ENCODE measurements at places on chromosomes 5 and 9.

- DNase-seq: no peak
These were observed 42.0 kb downstream of the SHB start for GRCh38 chr9:38026840-38027527.

DNA sequence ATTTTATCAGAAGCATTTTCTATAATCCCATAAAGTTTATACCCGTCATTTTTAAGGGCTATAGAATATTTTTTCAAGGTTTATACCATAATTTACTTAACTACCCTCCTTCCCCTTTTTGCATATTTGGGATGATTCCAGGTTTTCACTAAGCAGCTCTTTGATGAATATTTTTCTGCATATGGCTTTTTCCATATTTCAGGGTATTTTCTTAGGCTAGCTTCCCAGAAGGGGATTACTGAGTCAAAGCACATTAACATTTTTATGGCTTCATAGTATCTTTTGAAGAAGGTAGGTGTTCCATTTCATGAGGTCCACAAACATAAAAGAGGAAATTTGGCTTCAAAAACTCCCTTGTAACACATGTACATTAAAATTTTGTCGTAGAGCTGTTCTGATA is 14.6 kb upstream of the COL15A1 start:
- no peak for DNase-seq

DNA sequence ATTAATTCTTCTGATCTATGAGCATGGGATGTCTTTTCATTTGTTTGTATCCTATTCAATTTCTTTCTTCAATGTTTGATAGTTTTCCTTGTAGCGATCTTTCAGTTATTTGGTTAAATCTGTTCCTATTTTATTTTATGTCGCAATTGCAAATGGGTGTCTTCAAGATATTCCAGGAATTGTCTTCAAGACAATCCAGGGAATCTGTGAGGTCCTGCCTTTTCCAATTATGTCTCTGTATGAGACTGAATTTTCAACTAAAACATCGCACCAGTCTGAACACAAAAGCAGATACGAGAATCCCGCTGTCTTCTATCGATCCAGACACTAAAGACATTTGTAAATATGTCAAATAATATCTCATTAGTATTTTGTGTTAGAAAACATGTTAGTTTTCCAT is 485.5 kb downstream of the BNC2 start:
- DNase-seq: no peak

GRCh38 chr5:33049842-33050241 is 338.7 kb downstream of the NPR3 start:
- no peak for DNase-seq

DNA sequence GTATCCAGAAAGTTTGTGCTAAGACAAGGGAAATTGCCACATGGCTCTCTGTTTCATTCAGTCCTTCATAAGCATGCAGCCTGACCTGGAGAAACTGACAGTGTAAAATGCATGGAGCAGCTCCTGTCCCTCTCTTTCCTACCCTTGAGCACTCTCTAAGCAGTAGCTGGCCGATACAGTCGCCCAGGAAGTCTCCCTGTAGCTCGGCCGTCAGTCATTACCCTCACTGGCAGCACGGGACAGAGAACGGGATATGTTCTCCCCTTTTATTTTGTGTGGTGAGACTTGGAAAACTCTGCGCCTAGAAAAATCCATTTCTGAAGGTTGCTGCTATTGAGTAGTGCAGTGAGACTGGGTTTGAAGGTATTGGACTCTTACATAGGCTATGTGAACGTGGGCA is 56.8 kb upstream of the KCNMB1 start:
- DNase-seq: no peak

GRCh38 chr5:956941-957747 is 51.5 kb upstream of the NKD2 start:
- DNase-seq: no peak

DNA sequence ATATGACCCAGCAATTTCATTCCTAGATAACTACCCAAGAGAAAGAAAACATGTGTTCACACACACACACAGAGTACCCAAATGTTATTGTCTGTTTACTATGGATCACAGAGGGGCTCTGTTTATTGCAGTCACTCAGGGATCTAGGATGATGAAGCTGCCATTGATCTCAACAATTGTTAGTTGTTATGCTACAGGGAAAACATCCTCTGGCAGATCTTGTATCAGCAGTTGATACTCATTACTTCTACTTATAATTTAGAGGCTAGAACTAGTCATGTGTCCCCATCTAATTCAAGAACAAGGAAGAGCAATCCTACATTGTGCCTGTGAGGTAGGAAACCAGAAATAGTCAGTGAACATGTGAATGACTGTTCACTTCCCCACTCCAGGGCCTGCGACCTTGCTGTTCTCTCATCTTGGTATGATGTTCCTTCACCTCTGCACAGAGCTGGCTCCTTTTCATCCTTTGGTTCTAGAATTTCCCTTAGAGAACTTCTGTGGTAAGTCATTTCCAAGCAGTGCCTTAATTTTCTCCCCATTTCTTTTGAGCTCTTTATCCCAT is 30.3 kb downstream of the NMUR2 start:
- DNase-seq: no peak

DNA sequence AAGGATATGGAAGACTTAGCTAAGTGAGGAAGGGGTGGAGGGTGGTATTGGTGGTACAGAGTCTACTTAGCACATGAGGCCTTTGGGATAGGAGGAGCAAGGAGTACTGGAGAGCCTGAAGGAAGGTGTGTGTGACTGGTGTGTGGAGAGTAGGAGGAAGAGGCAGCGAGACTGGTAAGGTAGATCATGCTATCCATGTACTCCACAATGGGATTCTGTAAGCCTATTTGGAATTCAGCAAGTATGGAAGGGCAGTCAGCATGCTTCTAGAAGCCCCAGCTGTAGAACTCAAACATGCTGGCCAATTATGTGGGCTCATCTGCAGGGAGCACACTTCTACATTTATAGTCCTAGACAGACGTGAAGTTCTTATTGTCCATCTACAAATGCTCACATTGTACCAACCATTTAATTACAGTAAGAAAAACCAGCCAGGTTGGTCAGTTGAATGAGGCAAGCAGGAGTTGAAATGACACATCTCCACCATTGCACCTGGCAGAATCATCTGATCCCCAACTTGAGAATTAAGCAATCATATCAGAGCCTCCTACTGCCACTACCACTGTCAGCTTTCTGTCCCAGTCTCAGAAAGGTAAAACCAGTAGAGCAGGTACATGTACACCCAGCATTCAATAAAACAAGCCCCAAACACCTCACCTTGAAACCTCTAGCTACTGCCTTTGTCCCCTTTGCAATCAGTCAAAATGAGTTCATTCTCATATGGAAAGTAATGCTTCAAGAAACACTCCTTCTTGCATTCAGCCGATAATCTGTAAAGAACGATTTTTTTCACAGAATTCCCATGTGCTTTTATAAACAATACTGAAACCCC is 60.9 kb upstream of the GLRX start:
- no peak for DNase-seq

- DNase-seq: no peak
These were observed 216.7 kb downstream of the BNC2 start for GRCh38 chr9:16653491-16654399.

DNA sequence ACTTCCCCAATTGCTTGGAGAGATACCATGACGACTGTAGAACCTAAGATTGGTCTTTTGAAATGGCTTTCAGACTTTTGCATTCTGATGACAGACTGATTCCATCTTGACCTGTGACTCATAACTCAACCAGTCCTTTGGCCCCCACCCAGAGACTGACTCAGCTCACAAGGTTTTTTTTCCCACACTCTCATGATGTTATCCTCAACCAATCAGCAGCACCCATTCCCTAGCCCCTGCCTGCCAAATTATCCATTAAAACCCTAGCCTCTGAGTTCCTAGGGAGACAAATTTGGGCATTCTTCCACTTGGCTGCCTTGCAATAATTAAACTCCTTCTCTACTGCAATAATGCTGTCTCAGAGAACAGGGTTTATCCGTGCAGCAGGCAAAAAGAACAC is 1263.3 kb upstream of the CDH9 start:
- no peak for DNase-seq

Data from omental fat pad (tissue), 4 donors.